ENCODE measurements at places on chromosomes 11 and 22.
A peak's percentile ranks its signal among the peaks of the same experiment; 100 is the strongest.

GRCh38 chr11:6319001-6319703 is 1.1 kb downstream of the CAVIN3 start:
- no peak for DNase-seq

DNA sequence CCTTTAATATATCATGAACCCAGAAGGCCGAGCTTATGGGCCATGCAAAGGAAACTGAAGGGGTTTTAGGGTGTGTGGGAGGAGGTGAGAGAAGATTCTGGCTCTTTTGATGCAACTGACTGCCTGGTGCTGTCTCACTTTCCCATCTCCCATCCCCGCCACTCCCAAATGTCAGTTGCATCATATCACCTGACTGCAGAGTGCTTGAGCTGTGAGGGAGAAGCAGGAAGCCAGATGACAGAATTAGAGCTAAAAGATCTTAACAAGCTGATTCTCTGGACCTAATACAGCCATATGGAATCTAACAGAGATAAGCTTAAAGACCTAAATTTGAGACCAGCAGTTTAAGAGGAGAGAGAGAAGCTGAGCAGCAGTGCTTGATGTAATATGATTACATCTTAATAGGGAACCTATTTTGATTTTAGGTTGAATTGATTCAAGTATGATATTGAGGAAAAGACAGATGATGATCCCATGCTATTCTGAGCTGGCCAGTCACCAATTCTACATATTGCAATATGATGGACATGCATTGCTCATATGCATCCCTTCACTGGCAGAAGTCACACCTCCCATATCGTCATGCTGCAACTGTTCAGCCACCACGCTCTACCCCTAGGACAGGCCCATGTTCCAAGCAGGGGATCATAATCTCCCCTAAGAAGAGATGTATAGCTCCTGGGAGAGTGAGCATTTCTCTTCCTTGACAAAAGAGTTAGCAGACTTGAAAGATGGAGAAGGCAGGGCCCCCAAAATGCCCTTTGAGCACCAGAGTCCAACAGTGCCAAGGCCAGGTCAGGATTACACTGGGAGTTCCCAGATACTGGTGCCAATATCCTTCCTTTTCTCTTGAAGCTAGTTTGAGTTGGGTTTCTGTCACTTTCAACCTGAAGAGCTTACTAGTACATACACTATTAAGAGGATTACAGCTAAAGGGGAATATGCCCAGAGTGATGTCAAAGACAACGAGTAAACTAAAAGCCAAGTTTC is 44.9 kb downstream of the PLEKHA7 start:
- DNase-seq = no peak

GRCh38 chr11:121100943-121101342 is at the start of gene TECTA:
Gene TECTA (plus strand): TSS chr11:121101243. CDS start chr11:121102666, 1,423 bp downstream.
- DNase-seq = no peak

- peak; percentile 89 for DNase-seq
Observed at GRCh38 chr11:85947431-85948272, 92.5 kb downstream of the CCDC83 start.

GRCh38 chr22:47439643-47440265 is 677.3 kb downstream of the TBC1D22A start:
- no peak for DNase-seq

- DNase-seq = no peak
Observed at GRCh38 chr22:23698094-23698493, 7.3 kb downstream of the RGL4 start.

DNA sequence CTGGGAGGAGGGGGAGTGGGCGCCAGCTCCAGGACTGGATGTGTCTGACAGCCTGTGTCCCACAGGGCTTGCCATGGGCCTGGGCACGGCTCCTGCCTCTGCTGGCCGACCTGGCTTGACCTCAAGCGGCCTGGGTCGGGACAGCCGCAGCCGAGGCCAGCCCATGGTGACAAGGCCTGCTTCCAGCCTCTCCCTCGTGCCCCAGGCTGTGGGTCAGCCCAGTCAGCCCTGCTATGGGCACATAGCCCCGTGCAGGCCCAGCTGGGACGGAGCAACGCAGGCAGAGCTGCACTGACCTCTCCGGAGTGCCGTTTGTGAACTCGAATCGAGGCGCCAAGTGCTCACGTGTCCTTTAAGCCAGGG is 17.9 kb downstream of the OSBPL5 start:
- DNase-seq = peak; percentile 59

GRCh38 chr11:120235024-120235628 is 4.8 kb upstream of the POU2F3 start:
- DNase-seq = peak; percentile 62

- no peak for DNase-seq
Observed at GRCh38 chr22:49909476-49910205, 8.6 kb downstream of the ALG12 start.

DNA sequence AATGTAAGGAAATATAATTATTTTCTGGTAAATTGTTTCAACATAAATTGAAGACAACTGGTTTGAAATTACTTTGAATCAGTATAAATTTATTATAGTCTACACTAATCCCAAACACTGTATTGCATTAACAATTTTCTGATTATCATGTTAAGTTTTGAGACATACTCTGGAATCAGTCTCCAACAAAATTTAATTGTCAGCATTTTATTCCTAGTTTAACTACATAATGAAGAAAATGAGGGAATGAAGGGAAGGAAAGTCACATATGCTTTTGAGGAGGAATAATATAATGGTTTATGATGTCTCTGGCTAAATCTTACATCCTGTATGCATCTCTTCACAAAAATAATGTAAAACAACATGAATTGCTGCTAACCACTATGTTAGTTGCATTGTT is 14.2 kb downstream of the OR52E1 start:
- DNase-seq = no peak

DNA sequence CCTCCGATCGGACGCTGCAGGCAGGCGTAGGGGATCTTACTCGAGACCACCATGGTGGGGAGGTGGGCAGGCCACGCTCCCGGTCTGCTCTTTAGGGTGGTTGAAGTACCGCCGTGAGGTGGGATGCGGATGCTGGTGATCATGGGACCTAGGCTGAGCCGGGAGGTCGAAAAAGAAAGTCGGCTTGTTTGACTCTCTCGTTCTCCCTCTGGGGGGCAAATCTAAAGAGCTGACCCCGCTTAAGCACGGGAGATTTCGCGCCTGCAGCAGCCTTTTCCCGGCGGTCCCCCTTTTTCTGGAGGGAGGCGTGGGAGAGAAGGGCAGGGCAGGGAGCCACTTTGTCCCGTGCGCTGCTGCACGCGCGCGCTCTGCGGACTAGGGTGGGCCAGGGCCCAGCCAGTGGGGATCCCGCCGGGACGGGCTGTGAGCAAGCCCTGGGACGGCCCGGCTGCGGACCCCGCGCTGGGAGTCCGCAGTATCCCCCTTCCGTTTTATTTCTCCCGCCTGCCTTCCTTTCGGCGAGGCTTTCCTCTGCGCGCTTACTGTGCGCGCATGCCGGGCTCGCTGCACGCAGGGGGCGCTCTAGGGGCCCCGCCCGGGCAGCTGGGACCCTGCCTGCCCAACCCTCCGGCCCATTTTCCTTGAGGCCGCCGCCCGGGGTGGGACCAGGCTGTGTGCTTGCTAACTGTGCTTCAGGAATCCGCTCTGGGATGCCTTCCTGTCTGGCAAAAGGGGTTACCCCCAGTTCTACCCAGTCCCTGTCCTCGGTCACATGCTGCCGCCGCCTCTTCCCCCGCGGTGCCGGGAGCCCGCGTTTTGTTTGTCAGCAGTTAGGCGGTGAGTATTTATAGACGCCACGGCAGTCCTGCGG is 81.0 kb downstream of the PRR5L start:
- peak; percentile 71 for DNase-seq

Measured in M059J (cell line).